ENCODE measurements at places on chromosomes 16 and 17.

DNA sequence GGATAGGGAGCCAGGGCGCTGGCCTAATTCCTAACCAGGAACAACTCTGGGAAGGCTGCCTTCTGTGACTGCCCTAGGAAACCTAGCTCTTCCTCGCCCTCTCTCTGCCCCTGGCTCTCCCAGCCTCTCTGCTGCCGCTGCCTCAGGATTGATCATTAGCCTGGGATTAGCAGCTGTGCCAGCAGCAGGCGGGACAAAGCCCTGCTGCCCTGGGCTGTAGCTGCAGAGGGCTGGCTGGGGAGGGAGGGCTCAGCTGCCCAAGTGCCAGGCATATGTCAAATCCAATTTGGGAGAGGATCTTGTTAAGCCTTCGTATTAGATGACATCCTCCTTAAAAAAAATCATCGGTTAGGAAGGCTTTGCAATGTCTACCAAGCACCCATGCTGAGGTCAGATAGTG is 144.8 kb upstream of the CCL2 start:
- no peak for DNase-seq

DNA sequence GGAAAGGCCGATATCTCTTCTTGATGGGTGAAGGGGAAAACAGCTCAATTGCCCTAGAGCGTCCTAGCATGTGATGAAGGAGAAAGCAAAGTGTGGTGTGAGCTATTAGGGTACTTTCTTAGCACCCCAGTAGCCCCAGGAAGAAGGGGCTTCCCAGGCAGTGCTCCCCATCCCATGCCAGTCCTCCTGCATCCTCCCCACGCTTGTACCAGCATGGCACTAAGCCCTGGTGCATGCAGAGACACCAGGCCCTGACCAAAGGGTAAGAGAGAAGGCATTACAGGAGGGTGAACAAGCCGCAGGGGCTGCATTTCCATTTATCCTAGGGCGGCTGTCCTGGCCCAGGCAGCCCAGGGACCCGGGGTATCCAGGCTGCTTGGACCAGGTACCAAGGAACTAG is 3.1 kb downstream of the CYB561 start:
- DNase-seq: no peak

DNA sequence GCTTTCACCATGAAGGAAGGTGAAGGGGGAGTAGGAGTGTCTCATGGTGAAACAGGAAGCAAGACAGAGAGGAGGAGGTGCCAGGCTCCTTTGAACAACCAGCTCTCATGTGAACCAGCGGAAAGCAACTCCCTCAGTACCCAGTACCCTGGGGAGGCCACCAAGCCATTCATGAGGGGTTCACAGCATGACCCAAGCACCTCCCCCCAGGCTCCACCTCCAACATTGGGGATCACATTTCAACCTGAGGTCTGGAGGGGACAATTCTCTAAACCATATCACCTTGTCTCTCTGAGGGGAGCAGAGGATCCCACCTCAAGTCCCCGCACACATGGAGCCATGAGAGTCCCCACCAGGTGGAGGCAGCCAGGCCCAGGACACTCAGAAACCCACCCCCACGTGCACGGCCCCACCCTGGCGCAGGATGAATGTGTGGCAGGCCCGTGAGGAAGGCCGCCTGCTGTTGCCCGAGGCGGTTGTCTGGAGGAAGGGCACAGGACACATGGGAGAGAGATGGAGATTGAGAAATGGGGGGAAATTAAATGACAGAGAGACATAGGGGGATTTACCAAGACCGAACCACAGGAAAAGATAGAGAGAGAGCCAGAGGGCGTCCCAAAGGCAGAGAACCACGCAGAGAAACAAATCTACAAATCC is 85.9 kb downstream of the TMEM132E start:
- no peak for DNase-seq

GRCh38 chr16:4987250-4987579 is 29.1 kb downstream of the SEC14L5 start:
- DNase-seq: no peak

GRCh38 chr16:4882633-4883285 is 35.5 kb downstream of the UBN1 start:
- DNase-seq: no peak

GRCh38 chr16:50667497-50668367 is 13.4 kb downstream of the SNX20 start:
- no peak for DNase-seq

GRCh38 chr16:15593235-15593634 is 49.7 kb downstream of the MARF1 start:
- no peak for DNase-seq

DNA sequence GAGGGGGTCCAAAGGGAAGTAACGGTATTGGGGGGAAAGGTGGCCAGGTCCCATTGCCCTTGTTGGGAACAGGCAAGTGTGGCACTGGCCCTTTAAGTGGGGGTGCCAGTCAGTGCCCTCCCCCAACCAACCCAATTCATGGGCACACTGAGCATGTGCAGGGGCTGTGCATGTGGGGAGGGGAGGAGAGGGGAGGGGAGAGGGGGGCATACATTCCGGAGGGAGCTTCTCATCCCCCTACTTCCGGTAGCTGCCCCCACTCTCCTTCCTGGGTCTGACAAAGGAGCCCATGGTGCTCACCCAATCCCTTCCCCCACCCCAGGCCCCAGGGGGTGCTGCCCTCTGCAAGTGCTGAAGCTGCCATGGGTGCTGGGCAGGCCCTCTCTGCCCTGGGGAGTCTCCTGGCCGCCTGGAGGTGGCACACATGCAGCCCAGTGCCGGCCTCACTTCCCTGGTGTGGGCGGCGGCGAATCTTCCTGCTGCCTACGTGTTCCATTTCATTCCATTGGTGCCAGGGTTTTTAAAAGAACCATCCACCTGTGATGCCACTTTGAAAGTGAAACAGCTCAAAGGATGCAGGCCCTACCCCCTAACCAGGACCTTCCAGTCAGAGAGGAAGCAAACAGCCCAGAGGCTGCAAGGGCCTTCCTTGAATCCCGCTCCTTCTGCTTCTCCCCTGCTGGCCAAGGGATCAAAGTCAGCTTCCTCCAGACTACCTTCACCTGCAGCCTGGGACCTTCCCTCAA is 11.0 kb downstream of the HEXIM2 start:
- peak; percentile 48 for DNase-seq

GRCh38 chr16:57628783-57629293 is 408 bp downstream of the ADGRG1 start:
- DNase-seq: no peak

GRCh38 chr16:12971241-12971640 is 69.8 kb downstream of the SHISA9 start:
- no peak for DNase-seq

GRCh38 chr17:76966016-76966415 is 97.8 kb downstream of the MGAT5B start:
- no peak for DNase-seq

DNA sequence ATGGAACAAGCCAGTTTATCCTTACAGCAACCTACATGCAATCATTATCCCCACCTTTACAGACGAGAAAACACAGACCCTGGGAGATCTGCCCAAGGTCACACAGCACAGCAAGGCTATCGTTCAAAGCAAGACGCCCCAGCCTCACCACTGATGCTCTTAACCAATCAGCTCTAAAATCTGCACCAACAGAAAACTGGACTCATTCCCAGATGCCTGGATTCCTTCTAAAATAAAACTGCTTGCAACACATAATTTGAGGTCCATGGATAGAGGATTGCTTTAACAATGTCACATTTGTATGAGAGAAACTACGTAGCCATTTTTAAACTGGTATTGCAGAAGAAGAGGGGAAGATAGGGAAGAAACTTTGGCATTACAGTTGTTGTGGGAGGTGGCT is 6.8 kb downstream of the COTL1 start:
- no peak for DNase-seq

DNA sequence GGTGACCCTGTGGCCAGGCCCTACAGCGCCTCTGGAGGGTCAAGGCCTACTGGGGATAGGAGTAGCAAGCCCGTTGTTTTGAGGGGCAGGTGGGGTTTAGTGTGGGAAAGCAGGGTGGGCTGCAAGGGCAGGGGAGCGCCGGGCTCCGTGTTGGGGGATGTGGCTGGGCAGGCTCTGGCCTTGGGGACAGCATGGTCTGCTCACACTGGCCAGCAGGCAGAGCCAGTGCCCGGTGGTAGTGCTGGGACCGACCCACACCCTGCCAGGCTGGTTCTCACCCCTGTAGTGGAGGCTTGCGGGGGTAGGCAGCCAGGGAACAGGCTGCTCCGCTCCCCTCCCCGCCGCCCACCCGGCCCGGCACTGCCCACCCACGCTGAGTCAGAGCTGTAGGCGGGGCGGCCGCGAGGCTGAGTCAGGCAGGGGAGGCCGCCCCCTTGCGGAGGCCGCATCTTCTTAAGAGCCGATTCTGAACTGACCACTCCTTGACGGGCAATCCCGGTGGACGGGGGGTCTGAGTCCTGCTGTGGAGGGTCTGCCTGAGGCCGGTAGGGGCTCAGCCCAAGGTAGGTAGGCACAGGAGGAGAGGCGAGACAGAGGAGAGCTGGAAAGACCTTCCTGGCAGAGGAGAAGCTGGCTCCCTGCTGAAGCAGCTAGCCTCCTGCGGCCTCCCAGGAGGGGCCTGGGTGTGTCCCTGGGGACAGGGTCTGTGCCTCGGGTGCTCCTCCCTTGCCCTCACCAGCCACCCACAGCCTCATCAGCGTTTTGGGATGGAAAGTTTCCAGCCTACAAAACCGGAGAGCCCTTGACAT is 62.4 kb downstream of the BAIAP2 start:
- no peak for DNase-seq

DNA sequence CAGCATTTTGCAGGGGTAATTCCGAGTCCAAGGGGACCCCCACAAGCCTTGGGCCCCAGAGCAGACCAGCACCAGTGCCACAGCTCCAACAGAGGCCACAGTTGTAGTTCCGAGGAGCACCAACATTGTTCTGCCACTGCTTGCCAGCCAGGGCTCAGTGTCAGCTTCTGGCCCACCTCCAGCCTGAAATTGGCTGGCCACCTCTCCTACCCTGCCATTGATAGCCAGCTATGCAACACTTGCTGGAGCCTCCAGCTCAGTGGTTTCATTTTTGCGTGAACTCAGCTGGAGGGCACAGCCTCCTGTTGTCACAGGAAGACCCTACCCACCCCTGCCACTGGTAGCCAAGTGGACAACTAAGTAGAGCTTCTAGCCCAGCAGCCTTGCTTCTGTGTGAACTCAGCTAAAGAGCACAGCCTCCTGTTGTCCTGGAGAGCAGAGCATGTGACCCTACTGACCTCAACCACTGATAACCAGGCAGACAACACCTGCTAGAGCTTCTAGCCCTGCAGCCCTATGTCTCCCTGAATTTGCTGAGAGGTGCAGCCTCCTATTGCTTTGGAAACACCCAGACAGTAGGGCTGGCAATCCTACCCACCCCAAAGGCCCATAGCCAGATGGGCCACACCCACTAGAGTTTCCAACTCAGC is 24.9 kb downstream of the HYDIN start:
- no peak for DNase-seq

DNA sequence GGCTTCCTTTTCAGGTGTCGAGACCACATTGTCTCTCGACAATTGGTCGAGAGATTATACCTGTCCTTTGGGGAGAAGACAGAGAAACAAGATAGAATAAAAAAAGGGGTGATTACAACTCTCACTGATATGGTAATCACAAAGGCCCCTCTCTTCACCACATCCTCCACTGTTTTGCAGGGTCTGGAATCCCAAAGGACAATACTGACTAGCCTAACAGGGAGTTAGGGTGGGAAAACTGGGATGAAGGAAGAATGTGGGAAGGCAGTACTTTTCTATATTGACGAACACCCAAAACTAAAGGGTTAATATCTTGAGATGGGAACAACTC is 6.1 kb downstream of the ABCA5 start:
- no peak for DNase-seq

DNA sequence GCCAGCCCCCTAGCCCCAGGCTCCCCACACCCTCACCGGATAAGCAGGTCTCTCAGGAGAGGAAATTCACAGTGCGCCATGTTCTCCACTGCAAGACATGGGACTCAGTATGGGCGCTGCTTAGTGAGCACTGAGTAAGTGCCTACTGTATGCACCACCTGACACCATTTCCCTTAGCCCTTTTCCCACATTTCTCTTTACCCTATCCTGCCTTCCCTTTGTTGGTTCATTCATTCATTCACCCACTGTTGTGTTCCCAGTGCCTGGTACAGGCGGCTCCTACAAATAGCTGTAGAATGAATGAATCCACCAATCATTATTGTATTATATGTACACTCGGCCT is 10.1 kb downstream of the SEPTIN12 start:
- DNase-seq: no peak

DNA sequence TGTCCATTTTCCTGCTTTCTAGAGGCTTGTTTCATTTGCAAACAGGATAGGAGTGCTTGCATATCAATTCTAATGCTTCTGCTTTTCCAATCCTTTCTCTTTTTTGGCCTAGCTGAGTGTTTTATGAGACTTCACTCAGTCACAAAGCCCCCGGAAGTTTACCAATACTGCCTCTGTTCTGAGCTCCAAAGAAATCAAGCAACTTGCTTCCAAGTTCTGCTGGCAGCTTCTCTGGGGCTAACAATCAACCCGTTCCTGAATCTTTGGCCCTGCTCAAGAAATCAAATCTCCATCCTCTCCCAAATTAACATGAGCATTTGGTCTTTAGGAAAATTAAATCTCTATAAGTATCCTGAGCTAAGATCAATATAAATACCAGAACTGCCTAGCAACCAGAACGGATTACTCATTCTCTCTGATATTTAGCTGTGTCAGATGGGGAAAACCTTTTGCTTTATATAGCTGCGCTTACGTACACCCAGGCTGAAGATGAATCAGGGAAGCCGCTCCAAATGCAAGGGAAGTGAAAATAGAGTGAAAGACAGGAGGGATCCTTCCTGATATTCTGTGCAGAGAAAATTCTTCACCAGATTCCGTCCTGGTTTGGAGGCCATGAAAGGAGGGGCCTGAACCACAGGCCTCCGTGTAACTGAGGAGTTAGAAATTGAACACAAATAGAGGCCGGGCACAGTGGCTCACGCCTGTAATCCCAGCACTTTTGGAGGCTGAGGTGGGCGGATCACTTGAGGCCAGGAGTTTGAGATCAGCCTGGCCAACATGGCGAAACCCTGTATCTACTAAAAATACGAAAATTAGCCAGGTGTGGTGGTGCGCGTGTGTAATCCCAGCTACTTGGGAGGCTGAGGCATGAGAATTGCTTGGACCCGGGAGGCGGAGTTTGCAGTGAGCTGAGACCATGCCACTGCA is 23.3 kb upstream of the GRB2 start:
- no peak for DNase-seq

DNA sequence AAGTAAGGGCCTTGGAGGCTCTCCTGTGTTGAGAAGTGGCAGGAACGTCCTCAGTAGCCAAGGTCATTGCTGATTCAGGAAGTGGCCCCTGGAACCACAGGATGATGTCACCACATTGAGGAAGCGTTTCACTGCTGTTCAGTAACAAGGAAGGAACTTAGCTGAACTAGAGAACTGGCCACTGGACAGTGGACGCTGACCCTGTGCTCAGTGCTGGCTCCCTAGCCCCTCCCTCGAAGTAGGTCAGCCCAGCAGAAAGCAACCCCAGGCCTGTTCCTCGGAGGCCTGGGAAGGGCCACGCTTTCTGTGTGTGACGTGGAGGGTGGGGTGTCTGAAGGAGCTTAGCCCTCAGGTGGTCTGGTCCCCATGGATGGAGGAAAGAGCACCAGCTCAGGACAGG is 58.3 kb downstream of the B9D1 start:
- DNase-seq: no peak

- DNase-seq: no peak
Observed at GRCh38 chr17:16439811-16440351, 24.5 kb downstream of the TRPV2 start.

- DNase-seq: no peak
Observed at GRCh38 chr17:6461792-6462524, 17.7 kb downstream of the PIMREG start.

Data from activated naive CD4-positive, alpha-beta T cell (primary cell).